Neural progenitor cell (in vitro differentiated cells): ENCODE measurements at places on chromosomes 13 and 19. TPM values are rescaled to one million over a fixed set of nuclear protein-coding genes. Genes with fewer than 3 reads are reported as not detected.

Gene FFAR3
- not detected in 2 replicates for total RNA-seq

Gene CBLC
- total RNA-seq: 1.4 and 1.5 TPM in 2 replicates

Gene ZNF296
- 0.53 TPM in 1 of 2 replicates, not detected in the other for total RNA-seq

Gene LILRA5
- total RNA-seq: not detected in 2 replicates

Gene ZNF99
- total RNA-seq: not detected in 2 replicates

Gene ATP4B
- total RNA-seq: not detected in 2 replicates

Gene VSTM1
- 0.12 TPM in 1 of 2 replicates, not detected in the other for total RNA-seq

Gene NLRP5
- not detected in 2 replicates for total RNA-seq

Gene SIGLEC12
- total RNA-seq: not detected in 2 replicates

Gene PRR19
- total RNA-seq: 1.0 TPM in 2 replicates

Gene ZNF780B
- 20.3 and 30.5 TPM in 2 replicates for total RNA-seq

Gene IGFL2
- not detected in 2 replicates for total RNA-seq

- peak; percentile 6 for DNase-seq
Measured at GRCh38 chr13:81927347-81927746, 1586.4 kb upstream of the SPRY2 start.

DNA sequence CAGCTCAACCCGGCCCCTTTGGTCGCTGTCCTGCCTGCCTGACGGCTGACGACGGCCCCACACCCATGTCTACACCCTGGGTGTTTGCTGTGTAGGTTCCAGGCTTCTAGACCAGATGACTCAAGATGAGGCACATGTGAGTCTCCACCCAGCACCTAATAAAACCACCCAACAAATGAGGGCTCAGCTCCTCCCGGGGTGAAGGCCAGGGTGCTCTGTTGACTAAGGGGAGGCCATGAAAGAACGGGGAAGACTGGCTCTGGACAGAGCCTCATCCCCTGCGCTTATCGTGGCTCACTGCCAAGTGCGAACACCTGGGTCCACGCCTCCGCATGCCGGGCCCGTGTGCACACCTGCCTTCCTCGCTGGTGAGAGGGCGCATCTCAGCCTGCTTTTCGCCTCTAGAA, 39.6 kb downstream of the COL4A2 start:
- DNase-seq: no peak

- DNase-seq: no peak
Measured at GRCh38 chr13:45472171-45472705, 7.5 kb downstream of the COG3 start.

- no peak for DNase-seq
Measured at GRCh38 chr13:64438084-64438483, 2792.1 kb downstream of the PCDH9 start.

DNA sequence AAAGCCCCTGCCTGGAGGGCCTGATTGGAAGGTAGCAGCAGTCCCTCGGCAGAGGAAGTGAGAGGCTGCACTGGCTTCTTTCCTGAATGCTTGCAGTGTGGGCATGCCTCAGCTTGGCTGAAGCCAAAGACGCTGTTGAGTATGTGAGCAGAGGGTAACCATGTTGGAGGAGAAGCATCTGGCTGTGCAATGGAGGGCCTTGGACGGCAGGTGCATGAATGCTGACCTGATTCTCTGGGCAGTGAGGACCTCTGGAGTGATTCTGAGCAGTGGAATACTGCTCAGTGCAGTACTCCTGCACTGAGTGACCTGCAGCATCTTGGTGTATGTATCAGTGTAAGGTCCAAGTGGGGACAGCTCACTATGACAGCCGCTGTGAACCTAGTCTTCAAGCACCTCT, 46.9 kb downstream of the SOX1 start:
- DNase-seq: no peak

GRCh38 chr19:13937479-13938300, 527 bp downstream of the PODNL1 start:
- DNase-seq: peak; percentile 48

DNA sequence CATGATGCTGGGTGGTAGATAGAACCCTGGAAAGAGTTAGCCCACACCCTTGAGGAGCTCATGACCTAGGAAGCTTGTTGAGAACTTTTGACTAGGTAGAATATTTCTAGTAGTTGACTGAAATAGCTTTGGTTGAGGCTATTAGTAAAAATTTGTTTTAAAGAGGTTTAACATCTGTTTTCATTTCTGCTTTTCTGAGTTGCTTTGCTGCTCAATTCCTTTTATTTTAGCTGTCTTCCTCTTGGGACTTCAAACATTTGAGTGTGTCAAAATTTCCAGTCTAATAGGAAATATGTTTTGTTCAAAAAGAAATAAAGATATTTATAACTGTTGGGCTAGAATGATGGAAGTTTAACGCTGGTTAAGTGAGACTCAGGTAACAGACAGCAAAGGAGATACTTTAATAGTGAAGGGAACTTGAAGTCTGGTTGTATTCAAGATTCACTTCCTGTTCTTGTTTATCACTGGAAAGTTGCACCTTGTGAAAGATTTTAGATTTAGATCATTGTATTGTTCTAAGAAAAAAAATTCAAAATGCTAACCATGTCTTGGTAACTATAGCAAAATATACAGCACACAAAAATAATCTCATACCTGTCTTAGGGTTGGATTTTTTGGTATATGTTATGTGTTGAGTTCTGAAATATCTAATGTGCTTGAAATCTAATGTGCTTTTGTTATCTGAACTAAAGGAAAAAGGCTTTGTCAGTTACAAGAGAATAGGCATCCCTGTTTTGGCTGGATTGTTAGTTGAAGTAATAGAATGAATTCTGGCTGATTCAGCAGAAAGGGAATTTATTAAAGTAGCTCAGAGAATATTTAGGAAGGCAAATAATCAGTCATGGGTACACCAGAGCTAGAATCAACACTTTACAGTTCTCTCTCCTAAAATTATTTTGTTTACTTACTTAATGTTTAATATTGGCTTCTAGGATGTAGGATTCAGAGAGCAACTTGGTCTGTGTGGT, 24.4 kb upstream of the GPR18 start:
- no peak for DNase-seq

GRCh38 chr13:85241060-85241459, 558.2 kb downstream of the SLITRK6 start:
- DNase-seq: no peak

DNA sequence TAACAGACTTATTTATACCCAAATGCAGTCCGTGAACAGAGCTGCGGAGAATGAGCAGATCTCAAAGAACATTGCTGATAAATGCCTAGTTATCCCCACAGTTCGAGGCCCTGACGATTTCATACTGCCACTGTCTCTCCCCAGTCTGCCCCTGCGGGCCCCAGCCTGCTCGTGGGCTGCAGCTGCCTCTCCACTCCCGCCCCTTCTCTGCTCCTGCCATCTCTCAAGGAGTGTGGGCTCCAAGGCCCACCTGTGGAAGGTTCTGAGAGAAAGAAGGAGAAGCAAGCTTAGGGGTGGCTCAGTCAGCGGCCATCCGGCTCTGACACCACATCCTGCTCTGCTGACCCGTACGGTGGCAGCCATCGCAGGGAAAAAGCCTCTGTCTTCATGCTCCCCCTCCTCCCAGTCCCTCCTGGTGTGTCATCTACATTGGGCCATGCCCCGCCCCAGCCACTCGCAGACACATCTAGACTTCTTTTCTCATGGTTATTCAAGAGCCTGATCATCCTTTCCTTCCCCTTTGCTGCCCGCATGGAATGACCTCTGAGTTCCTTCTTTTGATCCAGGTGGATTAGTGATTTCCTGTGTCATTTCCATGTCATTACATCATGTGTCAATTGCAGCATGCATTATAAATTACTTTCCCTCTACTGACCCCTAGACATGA, 52.0 kb downstream of the EPS15L1 start:
- DNase-seq: no peak

DNA sequence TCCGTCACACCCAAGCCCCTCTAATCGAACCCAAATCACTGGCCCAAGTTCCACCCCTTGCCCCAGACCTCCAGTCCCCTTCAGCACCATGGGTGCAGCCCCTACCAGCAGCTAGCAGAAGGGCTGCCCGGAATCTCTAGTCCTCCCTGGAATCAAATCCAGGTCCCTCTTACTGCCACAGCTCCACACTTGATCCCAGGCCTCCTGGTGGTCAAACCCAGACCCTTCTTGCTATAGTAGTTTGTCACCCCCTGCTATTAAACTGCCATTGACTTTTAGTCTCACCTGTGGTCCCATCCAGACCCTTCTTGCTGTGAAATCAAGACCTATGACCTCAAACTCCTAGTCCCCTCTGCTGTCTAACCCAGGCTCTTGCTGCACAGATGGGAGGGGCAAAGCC, 8.7 kb downstream of the HIPK4 start:
- DNase-seq: no peak

- no peak for DNase-seq
Measured at GRCh38 chr13:73216381-73216831, 157.6 kb downstream of the KLF5 start.

DNA sequence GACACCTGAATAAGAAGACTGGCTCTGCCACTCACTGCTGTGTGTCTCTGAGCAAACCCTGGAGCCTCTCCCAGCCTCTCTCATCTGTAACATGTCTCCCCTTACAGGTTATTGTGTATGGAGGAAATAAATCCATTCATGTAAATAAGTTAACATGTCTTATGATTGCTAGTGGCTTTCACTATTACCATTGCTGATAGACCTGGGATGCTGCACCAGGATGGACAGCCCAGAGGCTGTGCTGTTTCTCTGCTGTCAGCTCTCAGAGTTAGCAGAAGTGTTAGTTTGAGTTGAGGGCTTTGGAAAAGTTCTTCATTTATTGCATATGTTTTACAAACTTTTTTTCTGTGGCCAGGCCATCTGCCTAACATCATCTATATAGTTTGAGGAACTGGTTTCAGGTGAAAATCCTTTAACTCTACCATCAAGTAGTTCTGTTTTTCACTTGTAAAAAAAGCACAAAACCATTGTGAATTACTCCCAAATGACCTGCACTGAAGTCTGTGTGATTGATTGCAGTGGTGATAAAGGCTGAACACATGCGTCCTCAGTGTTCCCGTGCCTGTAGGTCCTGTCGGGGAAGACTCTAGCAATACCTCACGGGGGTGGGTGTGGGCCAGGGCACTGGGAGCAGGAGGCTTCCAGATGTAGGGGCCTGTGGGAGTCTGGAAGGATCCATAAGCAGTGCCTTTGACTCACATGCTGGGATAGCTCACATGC, 24.6 kb downstream of the MPHOSPH8 start:
- DNase-seq: no peak

DNA sequence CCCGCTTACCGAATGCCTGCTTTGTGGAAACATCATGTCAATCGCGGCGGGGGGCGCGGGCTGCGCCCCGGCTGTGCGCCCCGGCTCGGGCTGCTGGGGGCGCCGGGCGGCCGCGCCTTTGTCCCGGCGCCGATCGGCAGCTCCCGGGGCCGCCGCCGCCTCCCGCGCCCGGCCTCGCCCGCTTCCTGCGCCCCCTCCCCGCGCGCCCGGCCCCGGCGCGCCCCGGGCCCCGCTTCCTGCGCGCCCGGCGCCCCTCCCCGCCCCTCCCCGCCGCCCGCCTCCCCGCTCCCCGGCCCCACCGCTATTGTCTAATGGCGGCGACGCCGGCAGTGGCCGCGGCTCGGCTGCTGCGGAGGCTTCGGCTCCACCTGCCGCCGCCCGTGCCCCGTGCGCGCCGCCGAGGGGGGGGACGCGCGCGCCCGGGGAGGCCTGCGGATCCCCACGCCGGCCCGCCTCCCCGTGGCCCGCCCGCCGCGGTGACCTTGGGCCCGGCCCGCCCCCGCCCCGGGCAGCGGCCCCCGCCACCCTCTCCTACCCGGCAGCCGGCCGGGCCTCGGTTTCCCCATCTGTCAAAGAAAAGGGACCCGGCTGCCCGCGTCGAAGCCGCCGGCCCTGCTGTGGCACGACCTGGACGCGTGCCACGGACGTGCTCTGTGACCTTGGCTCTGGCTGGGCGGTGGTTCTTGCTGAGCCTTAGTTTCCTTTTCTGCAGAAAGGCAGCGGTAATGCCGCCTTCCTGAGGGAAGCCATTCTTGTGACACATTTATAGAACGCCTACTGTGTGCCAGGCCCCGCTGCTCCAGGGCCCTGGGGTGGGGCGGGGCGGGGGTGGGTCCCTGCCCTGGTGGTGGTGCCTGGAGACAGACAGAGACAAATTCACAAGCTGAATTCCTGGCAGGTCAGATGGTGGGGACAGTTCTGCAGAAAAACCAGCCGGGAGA, at the start of gene TLE5:
Gene TLE5, minus strand, starts transcription at position 331 of the 941 bp plus-strand sequence. Its CDS starts 295 bp downstream, at position 36.
- peak; percentile 80 for DNase-seq

DNA sequence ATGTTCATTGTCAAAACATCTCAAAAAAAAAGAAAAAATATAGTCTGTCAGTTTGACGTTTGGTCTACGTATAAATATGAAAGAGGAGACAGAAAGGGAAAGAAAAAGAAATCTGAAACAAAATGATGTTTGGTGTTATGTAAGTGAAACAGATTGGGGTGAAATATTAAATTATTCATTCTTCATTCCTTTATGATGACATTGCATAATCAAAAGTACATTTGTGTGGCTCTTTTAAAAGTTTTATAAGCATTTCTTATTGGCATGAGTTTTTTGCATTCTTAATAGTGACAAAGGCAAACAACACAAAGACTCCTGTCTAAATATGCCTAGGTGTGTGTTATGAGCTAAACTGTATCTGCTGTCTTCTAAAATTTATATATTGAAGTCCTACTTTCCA, 232.6 kb downstream of the EFNB2 start:
- DNase-seq: no peak

DNA sequence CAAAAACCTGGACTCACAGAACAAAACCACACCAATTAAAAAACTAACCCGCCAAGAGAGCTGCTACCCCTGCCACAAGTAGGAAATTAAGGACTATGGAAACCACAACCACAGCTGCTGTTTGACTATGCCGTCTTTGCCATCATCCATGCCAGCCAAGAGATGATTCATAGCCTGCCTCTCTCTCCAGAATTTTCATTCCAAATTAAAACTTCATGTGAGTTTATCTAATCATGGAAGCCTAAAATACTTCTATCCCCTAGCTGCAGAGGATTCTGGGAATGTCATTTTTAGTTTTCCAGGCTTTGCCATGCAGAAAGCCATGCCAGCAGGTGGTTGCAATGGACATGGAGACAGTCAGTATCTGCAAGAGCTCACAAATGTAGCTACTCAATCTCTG, 27.6 kb upstream of the GTF2F2 start:
- no peak for DNase-seq

- DNase-seq: peak; percentile 47
Measured at GRCh38 chr13:36998624-36999041, 507 bp downstream of the ALG5 start.

- DNase-seq: no peak
Measured at GRCh38 chr13:98743377-98743776, 9.1 kb downstream of the SLC15A1 start.

GRCh38 chr19:29483944-29484581, 41.7 kb upstream of the VSTM2B start:
- no peak for DNase-seq

DNA sequence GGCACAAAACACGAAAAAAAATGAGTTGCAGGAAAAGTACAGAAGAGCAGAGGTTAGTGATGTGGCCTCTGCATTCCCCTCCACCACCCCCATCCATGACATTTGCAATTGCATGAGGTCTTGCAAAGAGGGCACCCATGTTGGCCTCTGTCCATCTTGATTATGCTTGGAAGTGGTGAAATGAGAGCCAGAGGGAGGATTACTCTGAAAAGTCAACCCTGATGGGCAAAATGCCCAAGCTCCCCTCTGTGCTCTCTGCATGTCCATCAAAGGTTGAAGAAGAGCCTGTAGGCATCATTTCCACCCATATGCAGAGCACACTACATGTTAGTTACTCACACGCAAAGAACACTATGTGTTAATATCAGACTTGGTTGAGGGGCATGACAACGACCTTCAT, 71.4 kb downstream of the SLC15A1 start:
- DNase-seq: no peak
